ENCODE measurements at places on chromosomes 11 and 22. TPM values are rescaled to one million over a fixed set of nuclear protein-coding genes. Genes with fewer than 3 reads are reported as not detected.

FOLR1 gene
- total RNA-seq, result not detected

SLC5A4 gene
- total RNA-seq, result 2.2 TPM

CASP5 gene
- total RNA-seq, result 0.88 TPM

INS gene
- total RNA-seq, result 2.1 TPM

HMOX1 gene
- total RNA-seq, result 29.1 TPM

GVQW3 gene
- total RNA-seq, result 3.7 TPM

SCGB2A2 gene
- total RNA-seq, result not detected

SLC22A9 gene
- total RNA-seq, result not detected

NLRP10 gene
- not detected for total RNA-seq

PRSS23 gene
- 109 TPM for total RNA-seq

GRCh38 chr11:88324562-88325345, 12.8 kb downstream of the CTSC start:
- H3K27ac ChIP-seq, result no peak overlapping the region
- no peaks in the 10 kb centered on the region for H3K27me3 ChIP-seq
- no peaks in the 10 kb centered on the region for H3K36me3 ChIP-seq
- DNase-seq, result no peak
- H3K4me3 ChIP-seq, result no peak overlapping the region

DNA sequence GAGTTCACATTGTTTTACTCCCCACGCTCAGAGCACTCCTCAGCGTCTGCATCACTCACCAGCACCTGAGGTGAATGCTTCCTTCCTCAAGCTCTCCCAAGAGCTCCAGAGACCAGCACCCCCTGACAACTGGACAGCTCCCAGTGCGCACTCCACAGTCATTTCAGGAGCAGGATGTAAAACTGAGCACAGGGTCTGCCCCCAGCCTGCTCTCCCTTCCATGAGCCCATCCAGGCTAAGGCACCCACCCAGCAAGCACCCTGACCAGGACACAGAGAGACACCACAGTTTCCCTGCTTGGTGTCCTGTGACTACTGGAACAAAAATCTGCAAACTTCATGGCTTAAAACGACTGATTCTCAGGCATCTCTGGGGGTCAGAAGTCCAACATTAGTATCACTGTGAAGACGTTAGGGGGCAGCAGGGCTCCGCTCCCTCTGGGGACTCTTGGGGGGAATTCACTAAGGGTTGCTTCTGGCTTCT, 3.3 kb downstream of the SCGB1D2 start:
- H3K4me3 ChIP-seq, result no peak overlapping the region
- no peaks in the 10 kb centered on the region for H3K36me3 ChIP-seq
- no peaks in the 10 kb centered on the region for H3K4me1 ChIP-seq

- no peak overlapping the region for H3K27ac ChIP-seq
- DNase-seq, result no peak
- no peak overlapping the region for H3K4me3 ChIP-seq
- no peaks in the 10 kb centered on the region for H3K36me3 ChIP-seq
Observed at GRCh38 chr22:23113847-23114720, 27.7 kb downstream of the RSPH14 start.

- peak; percentile 65 for DNase-seq
- H3K4me1 ChIP-seq, result no peaks in the 10 kb centered on the region
- no peak overlapping the region for H3K4me3 ChIP-seq
- H3K27ac ChIP-seq, result no peak overlapping the region
- H3K36me3 ChIP-seq, result no peaks in the 10 kb centered on the region
Observed at GRCh38 chr11:68008381-68009337, 1.5 kb upstream of the ALDH3B1 start.

DNA sequence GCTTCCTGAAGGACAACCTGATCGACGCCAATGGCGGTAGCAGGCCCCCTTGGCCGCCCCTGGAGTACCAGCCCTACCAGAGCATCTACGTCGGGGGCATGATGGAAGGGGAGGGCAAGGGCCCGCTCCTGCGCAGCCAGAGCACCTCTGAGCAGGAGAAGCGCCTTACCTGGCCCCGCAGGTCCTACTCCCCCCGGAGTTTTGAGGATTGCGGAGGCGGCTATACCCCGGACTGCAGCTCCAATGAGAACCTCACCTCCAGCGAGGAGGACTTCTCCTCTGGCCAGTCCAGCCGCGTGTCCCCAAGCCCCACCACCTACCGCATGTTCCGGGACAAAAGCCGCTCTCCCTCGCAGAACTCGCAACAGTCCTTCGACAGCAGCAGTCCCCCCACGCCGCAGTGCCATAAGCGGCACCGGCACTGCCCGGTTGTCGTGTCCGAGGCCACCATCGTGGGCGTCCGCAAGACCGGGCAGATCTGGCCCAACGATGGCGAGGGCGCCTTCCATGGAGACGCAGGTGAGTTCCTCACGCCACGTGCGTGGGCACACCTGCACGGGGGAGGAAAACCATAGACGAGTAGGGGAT, 1.5 kb downstream of the BCR start:
- H3K36me3 ChIP-seq, result no peaks in the 10 kb centered on the region
- no peak for DNase-seq
- H3K4me3 ChIP-seq, result peak overlapping the region; percentile 61

- H3K36me3 ChIP-seq, result peaks cover 3% of the 10 kb centered on the region
- DNase-seq, result no peak
- no peaks in the 10 kb centered on the region for H3K27me3 ChIP-seq
- H3K4me1 ChIP-seq, result no peaks in the 10 kb centered on the region
- H3K27ac ChIP-seq, result no peak overlapping the region
Observed at GRCh38 chr11:66766681-66767080, 37.7 kb upstream of the SPTBN2 start.

- no peaks in the 10 kb centered on the region for H3K27me3 ChIP-seq
- no peak overlapping the region for H3K27ac ChIP-seq
- no peaks in the 10 kb centered on the region for H3K36me3 ChIP-seq
- no peak overlapping the region for H3K4me3 ChIP-seq
- H3K4me1 ChIP-seq, result no peaks in the 10 kb centered on the region
- no peak for DNase-seq
Observed at GRCh38 chr11:117354550-117354949, 26.9 kb downstream of the CEP164 start.

- peaks cover 6% of the 10 kb centered on the region for H3K36me3 ChIP-seq
- no peak for DNase-seq
- no peak overlapping the region for H3K27ac ChIP-seq
- H3K4me1 ChIP-seq, result no peaks in the 10 kb centered on the region
- no peaks in the 10 kb centered on the region for H3K27me3 ChIP-seq
- no peak overlapping the region for H3K4me3 ChIP-seq
Observed at GRCh38 chr11:6225024-6225423, 9.4 kb downstream of the FHIP1B start.

GRCh38 chr22:29623059-29623458, 19.6 kb downstream of the NF2 start:
- H3K27me3 ChIP-seq, result no peaks in the 10 kb centered on the region
- H3K4me1 ChIP-seq, result no peaks in the 10 kb centered on the region

GRCh38 chr11:11622340-11622706, 518 bp upstream of the GALNT18 start:
- no peaks in the 10 kb centered on the region for H3K27me3 ChIP-seq
- DNase-seq, result no peak
- no peak overlapping the region for H3K4me3 ChIP-seq
- no peaks in the 10 kb centered on the region for H3K36me3 ChIP-seq
- H3K4me1 ChIP-seq, result no peaks in the 10 kb centered on the region
- no peak overlapping the region for H3K27ac ChIP-seq

DNA sequence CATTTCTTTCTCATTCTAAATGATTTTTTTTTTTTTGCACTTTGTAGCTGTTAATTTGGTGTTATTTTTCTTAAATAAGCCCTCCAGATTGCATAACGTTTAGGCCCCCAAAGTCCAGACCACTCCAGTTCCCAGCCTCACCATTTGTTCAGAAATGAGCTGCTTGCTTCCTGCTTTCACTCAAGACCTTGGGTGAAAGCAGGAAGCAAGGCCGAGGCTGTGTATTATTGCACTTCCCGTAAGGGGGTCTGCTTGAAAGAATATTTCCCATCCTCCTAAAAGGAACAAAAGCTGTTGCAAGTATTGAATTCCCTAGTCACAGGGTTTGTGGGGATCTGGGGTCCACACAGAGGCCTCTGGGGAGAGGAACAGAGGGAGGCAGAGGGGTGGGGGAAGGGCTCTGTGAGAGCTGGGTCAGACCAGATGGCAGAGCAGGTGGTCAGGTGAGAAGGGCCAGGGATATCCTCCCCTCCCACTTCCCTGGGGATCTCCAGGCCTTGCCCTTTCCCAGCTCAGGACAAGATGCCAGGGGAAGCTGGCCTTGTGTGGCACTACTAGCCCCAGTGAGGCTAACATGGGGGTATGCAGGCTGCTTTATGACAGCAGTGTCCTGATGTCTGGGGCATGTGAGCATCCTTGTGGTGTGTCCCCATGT, 51.6 kb upstream of the MYEOV start:
- H3K36me3 ChIP-seq, result no peaks in the 10 kb centered on the region
- no peak overlapping the region for H3K27ac ChIP-seq
- H3K27me3 ChIP-seq, result no peaks in the 10 kb centered on the region
- H3K4me1 ChIP-seq, result no peaks in the 10 kb centered on the region
- no peak overlapping the region for H3K4me3 ChIP-seq
- DNase-seq, result peak; percentile 34

DNA sequence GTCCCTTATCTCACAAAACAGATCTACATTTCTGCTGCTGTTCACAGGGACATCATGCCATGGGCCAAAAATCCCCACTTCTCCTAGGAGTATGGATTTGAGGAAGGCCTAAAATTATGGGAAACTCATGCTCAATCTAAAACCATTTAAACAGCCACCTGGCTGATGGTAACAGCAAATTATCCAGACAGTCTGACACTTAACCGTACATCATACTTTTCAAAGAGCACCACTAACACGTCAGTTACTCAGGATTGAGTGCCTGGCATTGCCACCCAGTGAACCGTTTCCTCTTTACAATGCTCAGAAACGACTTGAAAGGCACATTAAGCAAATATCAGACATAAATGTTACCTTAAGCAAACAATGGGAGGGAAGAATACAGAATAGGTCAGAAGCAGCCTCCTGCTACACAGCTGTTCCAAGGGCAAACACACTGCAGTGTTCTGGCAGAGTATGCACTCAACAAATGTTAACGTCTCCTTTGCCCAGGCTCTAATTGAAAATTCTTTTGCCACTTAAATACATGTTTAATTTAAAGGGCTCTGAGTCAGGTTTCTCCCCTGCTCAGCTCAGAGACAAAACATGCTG, 18.8 kb upstream of the SLC36A4 start:
- H3K4me3 ChIP-seq, result no peak overlapping the region
- H3K27me3 ChIP-seq, result no peaks in the 10 kb centered on the region
- DNase-seq, result no peak
- no peaks in the 10 kb centered on the region for H3K4me1 ChIP-seq
- no peaks in the 10 kb centered on the region for H3K36me3 ChIP-seq

DNA sequence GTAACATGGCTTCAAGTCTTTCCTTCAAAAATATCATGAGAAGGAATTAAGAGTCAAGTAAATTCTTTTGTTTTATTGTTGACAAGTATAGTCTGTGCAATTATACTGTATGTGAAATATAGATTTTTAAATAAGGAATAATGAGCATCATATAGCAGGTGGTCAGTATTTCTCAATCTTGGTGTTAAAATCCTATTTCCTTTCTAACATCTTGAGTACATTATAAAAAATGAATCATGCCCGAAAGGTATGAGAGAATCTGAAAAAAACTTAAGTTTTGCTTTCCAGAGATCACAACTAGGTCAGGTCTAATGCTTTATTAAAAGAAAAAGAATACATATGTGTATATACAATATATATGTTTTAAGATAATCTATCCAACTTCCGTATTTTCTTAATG, 53.1 kb downstream of the KIF18A start:
- no peaks in the 10 kb centered on the region for H3K27me3 ChIP-seq
- no peak overlapping the region for H3K4me3 ChIP-seq
- no peaks in the 10 kb centered on the region for H3K4me1 ChIP-seq
- H3K27ac ChIP-seq, result no peak overlapping the region

DNA sequence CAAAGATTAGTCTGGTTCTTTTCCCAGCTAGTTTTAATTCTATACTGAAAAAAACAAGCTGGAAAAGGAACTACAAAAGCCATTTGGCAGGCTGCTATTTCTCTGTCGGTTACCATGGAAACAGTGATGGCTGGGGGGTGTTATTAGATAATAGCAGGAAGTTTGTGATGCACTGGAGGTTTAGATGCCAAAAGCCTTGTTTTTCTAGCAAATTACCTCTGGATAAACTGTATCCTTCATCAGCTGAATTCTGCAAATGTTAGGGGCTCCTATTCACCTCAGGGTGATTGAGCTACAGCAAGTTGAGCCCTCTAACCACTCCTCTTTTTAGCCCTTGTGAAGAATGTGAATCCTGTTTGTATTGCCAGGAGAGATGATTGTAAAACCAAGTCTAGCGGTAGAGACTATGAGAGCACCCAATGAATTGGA, 25.2 kb downstream of the ALKBH3 start:
- no peak for DNase-seq
- H3K27ac ChIP-seq, result no peak overlapping the region
- H3K36me3 ChIP-seq, result no peaks in the 10 kb centered on the region

GRCh38 chr22:17120281-17120680, 879 bp downstream of the TMEM121B start:
- H3K4me1 ChIP-seq, result no peaks in the 10 kb centered on the region
- peaks cover 2% of the 10 kb centered on the region for H3K27me3 ChIP-seq
- H3K4me3 ChIP-seq, result peak overlapping the region; percentile 9
- DNase-seq, result peak; percentile 86
- no peak overlapping the region for H3K27ac ChIP-seq

DNA sequence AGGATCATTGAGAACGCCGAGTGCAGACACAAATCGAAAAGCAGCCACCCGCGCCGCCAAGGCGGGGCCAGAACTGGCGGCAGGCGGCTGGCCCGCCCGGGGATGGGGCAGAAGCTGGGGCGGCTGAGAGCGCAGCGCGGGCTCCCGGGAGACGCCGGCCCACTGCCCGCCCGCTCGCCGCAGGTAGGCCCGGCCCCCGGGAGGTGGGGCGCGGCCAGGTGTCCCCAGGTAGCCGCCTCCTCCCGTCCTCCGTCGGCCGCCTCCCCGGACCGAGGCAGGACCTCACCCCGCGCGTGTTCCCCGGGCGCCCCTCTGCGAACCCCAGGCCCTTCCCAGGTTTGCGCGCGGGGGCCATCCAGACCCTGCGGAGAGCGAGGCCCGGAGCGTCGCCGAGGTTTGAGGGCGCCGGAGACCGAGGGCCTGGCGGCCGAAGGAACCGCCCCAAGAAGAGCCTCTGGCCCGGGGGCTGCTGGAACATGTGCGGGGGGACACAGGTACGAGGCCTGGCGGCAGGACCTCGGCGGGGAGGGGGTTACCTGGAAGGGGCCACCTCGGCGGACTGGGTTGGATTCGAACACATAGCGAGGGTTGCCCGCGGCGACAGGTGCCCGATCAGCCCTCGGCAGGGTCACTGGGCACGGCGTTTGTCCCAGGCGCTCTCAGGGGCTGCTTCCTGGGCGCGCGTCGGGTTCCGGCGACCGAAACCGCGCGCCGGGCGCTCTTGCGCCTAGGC, at the start of gene PRRG4:
Gene PRRG4, plus strand, starts transcription at position 248 of the 733 bp plus-strand sequence. CDS start 603 bp downstream, outside the sequence.
- peak; percentile 74 for DNase-seq
- no peaks in the 10 kb centered on the region for H3K36me3 ChIP-seq
- H3K4me1 ChIP-seq, result no peaks in the 10 kb centered on the region

Measured in aorta (tissue), 5 donors.